Activated naive CD8-positive, alpha-beta T cell treated with anti-CD3 and anti-CD28 coated beads, Interleukin-2, amount 10 ng/mL, durations not matched to agents 7 days and 5 days (primary cell): ENCODE measurements at places on chromosomes 6 and 20.
A peak's percentile ranks its signal among the peaks of the same experiment; 100 is the strongest.

DNA sequence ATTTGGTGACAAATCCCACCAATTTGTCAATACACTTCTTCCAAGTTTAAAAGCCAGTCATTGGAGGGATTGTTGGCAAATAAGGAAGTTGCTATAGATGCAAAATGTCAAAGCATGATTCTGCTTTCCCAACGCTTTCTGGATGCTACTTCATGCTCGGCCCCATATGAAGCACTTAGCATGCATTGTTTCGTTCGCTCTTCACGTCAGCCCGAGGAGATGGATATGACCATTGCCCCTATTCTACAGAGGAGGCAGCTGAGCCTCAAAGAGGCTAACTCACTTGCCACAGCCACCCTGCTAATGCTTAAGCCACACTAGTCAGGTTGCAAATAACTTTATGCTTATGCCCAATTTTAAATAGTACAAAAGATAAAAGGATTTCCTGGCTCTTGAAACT, 2.8 kb upstream of the NXT1 start:
- no peak for DNase-seq

DNA sequence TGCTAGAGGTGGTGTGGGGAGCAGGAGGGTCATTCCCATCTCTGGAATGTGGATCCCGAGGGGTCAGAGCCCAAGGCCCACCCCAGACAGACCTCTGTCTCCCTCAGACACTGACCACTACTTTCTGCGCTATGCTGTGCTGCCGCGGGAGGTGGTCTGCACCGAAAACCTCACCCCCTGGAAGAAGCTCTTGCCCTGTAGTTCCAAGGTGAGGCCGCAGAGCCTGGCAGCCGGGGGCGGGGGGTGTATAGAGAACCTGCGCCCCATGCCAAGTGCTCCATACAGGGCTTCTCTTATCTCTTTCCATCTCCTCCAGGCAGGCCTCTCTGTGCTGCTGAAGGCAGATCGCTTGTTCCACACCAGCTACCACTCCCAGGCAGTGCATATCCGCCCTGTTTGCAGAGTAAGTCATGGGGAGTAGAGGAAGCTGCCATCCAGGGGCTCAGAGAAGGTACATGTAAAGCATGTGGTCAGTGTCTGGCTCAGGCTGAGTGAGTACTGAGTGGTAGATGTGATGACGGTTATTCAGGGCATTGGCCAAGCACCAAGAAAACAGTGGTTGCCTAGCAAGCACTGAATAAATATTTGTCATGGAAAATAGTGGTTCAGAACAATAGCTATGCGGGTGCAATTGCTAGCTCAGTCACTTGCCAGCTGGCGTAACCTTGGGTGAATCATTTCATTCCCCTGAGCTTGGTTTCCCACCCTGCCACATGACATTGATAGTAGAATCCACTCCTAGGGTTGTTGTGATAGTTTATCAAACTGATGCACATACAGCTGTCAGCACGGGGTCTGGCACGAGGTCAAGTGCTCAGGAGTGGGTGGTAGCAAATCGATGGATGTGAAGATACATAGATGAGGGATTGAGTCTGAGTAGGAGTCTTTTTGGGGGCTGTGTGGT, 3.5 kb downstream of the PIGT start:
- DNase-seq = no peak

DNA sequence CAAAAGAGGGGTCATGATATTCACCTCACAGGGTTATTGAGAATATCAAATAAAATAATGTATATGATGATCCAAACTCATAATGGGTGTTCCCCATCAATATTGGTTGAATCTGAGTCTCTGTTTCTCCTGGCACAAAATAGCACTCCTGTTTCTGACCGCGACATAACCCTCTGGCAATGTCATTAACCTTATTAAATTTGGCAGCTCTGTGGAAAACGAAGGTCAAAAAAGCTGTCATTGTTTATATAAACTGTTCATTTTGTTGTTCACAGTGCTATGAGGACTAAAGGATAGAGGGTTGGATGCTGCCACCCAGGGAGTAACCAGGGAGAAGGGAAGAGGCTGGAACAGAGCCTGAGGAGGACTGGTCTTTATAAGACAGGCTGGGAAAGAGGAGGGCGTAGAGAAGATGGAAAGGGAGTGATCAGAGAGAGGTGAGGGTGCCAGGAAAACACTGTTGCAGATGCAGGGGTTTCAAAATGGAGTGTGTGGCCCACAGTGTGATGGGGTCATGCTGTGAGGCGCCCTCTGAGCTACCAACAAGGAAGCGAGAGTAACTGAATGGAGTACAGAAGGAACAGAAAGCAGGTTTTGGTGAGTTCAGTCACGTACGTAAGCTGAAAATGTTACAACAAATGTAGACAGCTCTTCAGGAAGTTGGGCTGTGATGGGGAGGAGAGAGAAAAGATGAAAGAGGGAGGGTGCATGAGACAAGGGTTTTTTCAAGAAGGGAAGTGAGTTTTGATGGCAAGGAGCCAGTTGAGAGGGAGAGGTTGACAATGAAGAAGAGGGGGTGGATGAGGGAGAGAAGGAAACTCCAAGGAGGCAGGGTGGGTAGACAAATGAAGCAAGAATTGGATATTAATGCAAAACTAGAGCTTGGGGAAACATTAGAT, 251.6 kb upstream of the TAB2 start:
- DNase-seq = peak; percentile 55

- peak; percentile 77 for DNase-seq
These were observed 35.9 kb downstream of the PLCG1 start for GRCh38 chr20:41173161-41173721.

- DNase-seq = no peak
These were observed 13.1 kb upstream of the LIN28B start for GRCh38 chr6:104943781-104944180.

DNA sequence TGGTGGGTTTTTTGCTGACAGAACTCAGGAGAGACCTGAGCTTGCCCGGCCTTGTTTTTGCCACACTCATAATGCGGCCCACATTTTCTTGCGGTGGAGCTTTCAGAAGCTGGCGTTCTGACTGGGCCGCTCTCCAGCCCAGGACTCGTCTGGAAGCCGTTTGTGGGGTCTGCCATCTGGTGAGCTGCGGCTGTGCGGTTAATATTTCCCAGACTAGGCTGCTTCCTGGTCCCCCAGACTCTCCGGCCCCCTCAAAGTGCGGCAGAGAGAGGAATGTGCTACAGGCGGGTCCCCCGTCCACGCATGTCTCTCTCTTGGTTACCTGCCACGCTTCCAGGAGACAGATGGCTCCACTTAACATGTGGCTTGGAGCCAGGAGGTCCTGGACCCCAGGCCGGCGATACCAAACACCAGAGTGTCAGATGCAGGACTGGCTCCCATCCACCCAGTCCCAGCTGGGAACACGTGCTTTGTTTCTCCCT, 128.9 kb upstream of the PMEPA1 start:
- no peak for DNase-seq

DNA sequence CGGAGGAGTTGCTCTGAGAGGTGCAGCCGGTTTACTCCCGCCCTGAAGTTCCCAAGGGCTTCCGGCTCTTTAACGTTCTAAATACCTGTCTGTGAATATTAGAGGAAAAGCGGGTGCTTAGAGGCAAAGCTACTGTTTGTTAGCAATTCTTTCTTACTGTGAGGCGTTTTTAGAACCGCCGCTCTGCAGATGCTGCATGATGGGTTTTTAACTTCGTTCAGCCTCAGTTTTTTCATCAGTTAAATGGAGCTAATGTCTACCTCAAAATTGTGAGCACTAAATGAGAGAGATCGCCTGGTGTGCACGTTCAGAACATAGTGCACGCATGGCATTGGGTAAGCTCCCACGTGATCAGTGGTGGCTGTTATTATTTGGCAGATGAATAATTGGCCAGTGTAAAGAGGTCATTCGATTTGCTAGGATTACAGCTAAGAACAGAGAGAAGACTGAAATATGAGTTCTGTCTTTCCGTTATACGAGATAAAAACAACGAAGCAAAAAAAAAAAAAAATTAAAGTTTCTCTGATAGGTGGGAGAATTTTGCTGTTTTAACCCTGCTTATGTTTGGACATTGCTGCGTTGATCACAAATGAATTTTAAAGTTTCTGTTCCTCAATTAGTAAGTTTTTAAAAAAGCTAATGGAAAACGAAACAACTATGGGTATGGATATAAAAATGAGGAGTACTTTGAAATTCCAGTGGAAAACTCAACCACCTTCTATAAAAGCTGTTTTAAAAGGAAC, 660 bp upstream of the TFB1M start:
- no peak for DNase-seq

- no peak for DNase-seq
These were observed 1.7 kb upstream of the TMEM170B start for GRCh38 chr6:11535801-11536230.

DNA sequence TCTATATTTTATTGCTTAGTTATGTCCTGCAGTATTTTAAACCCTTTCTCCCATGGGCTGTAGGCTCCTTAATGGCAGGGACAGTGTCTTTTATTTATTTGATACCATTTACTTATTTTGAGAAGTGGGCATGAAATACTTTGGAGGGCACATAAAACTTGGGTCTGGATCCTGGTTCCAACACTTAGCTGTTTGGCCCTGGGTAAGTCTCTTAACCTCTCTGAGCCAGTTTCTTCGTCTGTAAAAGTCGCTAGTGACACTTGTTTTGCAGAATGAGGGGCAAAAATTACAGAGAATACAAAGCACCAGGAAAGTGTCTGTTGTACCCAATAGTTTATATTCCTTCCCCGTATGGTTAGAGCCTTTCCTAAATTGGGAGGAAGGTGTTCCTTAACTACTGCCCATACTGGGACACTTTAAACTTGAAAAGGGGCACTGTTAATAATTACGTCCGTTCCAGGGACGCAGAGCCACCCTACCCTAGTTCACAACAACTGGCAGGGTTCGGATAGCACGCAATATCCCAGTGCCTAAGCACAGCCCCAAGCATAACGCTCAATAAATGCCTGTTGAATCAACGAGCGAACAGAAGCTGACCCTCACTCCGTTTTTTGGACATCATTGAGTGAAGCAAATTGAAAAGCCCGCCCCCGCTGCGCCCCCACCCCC, 6.0 kb upstream of the ARMC12 start:
- DNase-seq = no peak

DNA sequence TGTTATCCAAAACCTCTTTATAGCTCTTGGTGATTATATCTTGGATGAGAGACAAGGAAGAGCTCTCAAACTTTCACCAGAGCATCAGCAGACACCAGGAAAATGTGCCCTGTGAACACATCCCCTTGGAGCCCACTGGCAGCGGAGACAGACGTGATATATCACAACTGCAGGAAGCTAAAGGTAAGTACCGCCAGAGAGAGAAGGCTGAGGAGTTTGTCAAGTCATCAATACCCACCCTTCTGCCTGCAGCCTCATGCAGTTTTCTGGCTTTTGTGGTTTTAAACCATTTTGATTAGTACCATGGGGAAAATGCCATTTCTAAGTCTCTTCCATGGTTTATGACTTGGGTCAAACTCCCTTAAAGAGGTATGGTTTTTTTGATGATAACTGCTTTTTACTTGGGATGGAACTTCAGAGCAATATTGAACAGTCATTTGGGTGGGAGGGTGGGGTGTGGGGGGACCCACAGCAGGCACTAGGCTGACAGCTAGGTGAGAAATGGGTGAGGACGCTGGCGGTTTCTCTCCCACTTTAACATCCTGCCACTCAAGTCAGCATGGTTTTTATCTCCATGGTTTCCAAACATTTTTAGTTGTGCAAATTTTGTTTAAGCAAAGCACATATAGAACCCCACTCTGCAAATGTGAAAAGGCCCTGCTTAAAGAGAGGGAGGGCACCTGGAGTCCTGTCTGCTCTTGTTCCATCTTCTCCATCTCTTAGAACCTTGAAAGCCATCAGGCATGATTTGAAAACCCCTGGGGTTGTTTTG, 108.4 kb downstream of the SCML4 start:
- DNase-seq = no peak

DNA sequence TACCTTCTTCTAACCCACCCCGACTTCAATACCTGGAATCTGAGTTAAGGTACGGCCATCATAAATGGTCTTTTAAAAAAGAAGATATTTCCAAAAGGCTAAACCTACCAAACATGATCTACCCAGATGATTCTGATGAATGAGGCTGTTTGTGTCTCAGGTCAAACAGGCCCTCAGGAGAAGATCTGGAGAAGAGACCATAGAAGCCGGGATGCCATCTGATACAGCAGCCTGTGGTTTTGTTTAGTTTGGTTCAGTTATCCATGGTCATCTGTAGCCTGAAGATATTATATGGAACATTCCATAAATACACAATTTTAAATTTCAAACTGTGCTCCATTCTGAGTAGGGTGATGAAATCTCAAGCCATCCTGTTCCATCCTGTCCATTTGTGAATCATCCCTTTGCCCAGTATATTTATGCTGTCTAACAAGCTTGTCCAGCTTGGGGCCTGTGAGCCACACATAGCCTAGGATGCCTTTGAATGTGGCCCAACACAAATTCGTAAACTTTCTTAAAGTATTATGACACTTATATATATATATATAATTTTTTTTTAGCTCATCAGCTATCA, 4.0 kb upstream of the CAP2 start:
- no peak for DNase-seq

GRCh38 chr6:8441452-8441851, 6.1 kb upstream of the SLC35B3 start:
- DNase-seq = no peak

GRCh38 chr20:39234520-39235095, 272.5 kb downstream of the DHX35 start:
- DNase-seq = no peak

- DNase-seq = peak; percentile 49
These were observed 24.2 kb upstream of the PNPLA1 start for GRCh38 chr6:36245572-36246061.

DNA sequence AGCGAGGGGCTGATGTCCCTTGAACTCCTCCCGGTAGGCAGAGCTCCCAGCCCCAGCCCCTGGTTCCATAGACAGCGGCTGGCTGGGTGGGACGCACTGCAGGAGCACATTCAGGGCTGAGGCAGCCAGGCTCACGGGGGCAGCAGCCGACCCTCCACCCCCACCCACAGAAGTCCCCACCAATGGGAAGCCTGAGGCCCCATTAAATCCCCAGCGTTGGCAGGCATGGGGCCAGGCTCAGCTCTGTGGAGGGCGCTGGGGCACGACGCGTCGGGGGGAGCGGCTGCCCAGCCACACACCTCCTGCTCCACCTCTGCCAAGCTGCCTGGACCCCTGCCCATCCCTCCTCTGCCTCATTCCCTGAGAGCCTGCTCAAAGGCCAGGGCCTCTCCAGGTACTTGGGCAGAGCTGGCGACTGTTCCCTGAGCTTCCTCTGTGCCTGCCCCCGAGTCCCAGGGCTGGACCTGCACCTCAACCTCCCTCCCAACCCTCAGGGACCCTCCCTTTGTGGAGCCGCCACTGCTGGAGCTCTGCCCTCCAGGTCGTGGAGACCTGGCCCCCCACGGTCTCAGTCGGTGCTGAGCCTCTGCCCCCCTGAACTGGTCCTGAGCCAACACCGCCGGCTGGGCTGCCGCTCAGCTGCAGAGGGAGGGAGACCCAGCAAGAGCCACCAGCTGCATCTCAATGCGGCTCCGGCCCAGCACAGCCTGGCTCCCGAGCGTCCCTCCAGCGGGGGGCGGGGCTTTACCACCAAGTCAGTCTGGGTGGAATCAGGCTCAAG, 9.1 kb downstream of the CHRNA4 start:
- DNase-seq = no peak

DNA sequence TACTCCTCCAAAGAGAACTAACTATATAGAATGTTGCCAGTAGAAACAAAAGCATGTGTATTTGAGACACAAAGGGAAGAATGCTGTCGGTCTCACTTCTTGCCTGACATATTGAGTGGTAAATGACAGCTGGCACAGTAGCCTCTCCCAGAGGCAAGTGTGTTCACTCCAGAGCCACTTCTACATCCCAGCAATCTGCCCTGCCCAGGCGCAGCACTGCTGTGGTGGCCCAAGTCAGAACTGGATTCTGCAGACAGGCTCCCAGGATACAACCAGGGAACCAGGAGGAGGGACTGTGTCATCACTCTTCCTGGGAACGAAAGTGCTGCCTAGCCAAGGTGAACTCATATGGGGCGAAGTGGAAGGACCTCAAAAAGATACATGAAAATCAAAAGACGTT, 103.2 kb upstream of the ARMC2 start:
- no peak for DNase-seq
